ENCODE measurements at places on chromosomes 5 and 9.

GRCh38 chr9:84238652-84239051 is 101.9 kb downstream of the SLC28A3 start:
- DNase-seq: no peak

GRCh38 chr5:160174290-160174689 is 55.0 kb upstream of the FABP6 start:
- DNase-seq: no peak

GRCh38 chr5:13045897-13046551 is 898.5 kb downstream of the DNAH5 start:
- no peak for DNase-seq

GRCh38 chr9:94445863-94446262 is 109.0 kb upstream of the PCAT7 start:
- no peak for DNase-seq

- DNase-seq: no peak
Measured at GRCh38 chr9:137851516-137852267, 25.9 kb upstream of the CACNA1B start.

- no peak for DNase-seq
Measured at GRCh38 chr9:19102181-19102630, 498 bp downstream of the HAUS6 start.

- no peak for DNase-seq
Measured at GRCh38 chr9:115642285-115642684, 511.3 kb upstream of the PAPPA start.

GRCh38 chr9:97411789-97412625 is at the start of gene TDRD7:
Gene TDRD7 (plus strand): TSS chr9:97412096. CDS start chr9:97428466, 16,370 bp downstream.
- DNase-seq: no peak

GRCh38 chr5:141779503-141779973 is 97.5 kb upstream of the ARAP3 start:
- DNase-seq: no peak

DNA sequence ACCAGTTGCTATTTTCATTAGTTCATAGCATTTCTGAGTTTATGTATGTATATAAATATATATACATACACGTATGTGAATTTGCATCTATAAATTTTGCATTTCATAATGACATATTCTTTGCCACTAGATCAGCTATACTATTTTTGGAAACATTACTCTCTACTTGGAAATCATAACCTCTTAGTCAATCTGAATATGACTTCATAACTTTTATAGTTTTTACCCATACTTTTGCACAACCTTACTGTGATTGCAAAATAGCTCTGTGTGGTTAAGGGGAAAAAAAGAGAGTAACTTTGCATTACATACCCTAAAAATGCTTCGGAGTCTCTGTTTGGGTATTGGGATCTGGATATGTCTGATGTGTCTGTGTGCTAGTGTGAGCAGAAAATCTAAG is 44.9 kb upstream of the ADAMTSL1 start:
- no peak for DNase-seq

- DNase-seq: no peak
Measured at GRCh38 chr9:134618833-134619447, 22.7 kb upstream of the COL5A1 start.

GRCh38 chr9:97848480-97849237 is 4.4 kb upstream of the FOXE1 start:
- no peak for DNase-seq

DNA sequence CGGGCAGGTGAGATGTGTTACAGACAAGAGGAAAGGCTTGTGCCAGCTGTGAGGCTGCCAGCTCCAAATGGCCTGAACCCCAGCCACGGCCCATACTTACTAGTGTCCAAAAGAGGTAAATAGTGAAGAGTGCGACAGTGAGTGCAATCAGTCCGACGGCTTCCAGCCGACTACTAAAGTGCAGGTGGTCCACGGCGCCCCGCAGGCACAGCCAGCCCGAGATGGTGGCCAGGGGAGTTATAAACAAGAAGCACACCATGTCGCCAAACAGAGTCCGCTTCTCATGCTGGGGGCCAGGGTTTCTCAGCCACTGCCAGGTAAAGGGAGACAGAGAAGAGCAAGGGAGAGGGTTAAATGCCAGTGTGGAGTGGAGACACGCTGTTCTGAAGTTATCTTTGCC is 101.1 kb downstream of the LMNB1 start:
- DNase-seq: no peak

- DNase-seq: no peak
Measured at GRCh38 chr5:112270299-112271293, 148.5 kb downstream of the EPB41L4A start.

- no peak for DNase-seq
Measured at GRCh38 chr9:83639266-83639665, 16.3 kb downstream of the IDNK start.

GRCh38 chr5:77867194-77867691 is 91.1 kb upstream of the TBCA start:
- DNase-seq: no peak

DNA sequence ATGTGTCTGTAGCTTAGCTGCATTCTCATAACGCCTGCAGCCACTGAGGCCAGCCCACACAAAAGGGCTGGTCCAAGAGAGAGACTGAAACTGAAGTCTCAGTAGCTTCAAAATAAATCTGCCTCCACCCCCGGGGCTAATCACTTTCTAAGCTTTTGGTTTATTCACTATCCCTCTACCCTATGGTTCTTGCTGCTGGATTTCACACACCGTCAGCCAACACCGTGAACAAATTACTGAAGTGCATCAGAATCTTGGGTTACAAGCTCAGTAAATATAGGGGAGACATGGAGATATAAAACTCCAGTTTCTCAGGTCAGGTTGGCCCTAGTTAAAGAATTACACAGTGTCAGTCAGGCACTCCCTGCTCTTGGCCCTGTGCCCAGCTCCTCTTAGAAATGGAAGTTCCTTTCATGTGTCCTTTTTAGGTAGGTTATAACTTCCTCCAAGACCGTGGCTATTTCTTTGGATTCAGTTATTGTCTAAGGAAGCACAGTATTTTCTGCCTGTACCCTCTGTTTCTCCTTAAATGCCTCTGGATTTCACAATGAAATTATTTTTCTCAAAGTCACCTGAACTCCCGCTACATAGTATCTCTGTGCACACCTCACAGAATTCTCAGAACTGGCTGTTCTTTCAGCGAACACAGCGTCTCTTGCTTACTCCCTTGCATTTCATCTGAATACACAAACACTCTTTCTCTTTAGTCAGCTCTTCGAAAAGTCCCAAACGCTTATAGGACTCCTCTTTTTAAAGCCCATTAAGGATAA is 112.5 kb downstream of the FAM174A start:
- DNase-seq: no peak

GRCh38 chr5:143073766-143074165 is 303.6 kb downstream of the ARHGAP26 start:
- DNase-seq: no peak

DNA sequence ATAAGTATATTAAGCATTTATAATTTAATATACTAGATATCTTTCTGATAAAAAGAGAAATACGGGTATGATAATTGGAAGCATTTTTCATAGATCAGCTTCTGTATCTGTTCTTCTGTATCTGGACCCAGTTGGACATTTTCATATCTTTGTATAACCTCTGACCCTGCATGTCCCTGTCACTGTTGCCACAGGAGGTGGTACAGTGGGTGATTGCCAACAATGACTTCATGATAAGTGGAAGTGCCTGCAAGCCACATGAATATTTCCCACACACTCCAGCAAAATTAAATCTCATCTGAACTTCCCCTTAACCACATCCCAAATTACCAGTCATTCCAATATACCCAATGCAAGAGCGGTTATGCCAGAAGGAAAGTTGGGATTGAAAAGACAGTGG is 376.4 kb downstream of the ARRDC3 start:
- DNase-seq: no peak

- DNase-seq: no peak
Measured at GRCh38 chr9:1320607-1321195, 270.5 kb downstream of the DMRT2 start.

- no peak for DNase-seq
Measured at GRCh38 chr9:136603216-136603615, 57.4 kb upstream of the NOTCH1 start.

GRCh38 chr5:25754895-25755294 is 1110.1 kb upstream of the CDH10 start:
- DNase-seq: no peak

DNA sequence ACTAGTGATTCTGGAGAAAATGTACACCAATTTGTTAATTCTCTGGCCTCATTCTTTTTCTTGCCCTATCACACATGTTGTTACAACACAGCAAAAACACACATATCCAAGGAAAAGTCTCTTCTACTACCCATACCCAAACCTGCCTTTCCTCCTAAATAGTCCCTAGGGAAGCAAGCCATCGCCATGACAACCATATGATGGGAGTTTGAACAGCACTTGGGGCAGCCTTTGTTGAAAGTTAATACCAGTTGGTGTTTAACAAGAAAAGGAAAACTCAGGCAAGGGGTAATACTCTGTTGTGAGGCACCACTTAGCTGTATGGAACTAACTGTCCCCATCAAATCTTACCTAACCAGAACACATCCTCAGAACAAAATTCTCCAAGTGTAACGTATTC is 1.7 kb downstream of the TRPM3 start:
- no peak for DNase-seq

DNA sequence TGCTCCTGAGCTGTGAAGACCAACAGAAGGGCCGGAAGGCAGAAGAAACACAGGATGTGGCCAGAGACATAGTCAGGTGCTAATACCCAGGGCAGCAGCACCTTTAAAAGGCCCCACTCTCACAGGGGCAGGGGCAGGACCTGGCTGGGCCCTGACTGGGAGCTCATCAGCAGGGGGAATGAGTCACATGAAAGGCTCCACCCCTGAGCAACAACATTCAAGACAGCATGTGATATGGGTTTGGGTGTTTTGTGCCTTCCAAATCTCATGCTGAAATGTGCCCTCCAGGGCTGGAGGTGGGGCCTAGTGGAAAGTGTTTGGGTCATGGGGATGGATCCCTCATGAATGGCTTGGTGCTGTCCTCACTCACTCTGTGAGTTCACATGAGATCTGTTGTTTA is 181.7 kb downstream of the ERCC6L2 start:
- no peak for DNase-seq

- no peak for DNase-seq
Measured at GRCh38 chr9:86868616-86869015, 78.7 kb downstream of the GAS1 start.

DNA sequence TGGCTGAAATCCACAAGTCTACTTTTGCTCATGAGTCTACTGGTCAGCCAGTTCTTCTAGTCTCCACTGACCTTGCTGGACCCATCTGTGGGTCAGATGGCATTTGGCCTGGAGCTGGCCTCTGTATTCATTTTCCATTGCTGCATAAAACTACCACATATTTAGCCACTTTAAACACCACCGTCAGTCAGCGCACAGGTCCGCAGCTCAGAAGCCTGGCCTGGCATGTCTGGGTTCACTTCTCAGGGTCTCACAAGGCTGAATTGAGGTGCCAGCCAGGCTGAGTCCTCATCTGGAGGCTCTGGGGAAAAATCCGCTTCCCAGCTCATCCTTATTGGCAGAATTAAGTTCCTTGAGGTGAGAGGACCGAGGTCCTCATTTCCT is 54.7 kb downstream of the BARX1 start:
- no peak for DNase-seq

DNA sequence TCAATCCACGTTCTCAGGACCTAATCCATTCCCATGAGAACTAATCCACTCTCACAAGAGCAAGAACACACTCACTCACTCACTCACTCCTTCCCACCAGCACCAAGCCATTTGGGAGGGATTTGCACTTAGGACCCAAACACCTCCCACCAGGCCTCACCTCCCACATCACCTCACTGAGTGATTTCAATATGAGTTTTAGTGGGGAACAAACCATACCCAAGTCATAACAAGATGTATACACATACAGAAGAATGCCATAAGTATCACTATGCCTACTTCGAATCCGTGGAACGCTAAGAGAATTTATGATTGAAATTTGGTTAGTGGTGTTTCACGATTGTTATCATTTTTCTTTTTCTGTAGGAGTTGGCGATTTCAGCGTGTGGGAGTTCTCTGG is 29.3 kb upstream of the CTSL start:
- no peak for DNase-seq

- no peak for DNase-seq
Measured at GRCh38 chr5:179699616-179700237, 960 bp downstream of the CANX start.

- no peak for DNase-seq
Measured at GRCh38 chr9:107946364-107947141, 457.0 kb upstream of the KLF4 start.

DNA sequence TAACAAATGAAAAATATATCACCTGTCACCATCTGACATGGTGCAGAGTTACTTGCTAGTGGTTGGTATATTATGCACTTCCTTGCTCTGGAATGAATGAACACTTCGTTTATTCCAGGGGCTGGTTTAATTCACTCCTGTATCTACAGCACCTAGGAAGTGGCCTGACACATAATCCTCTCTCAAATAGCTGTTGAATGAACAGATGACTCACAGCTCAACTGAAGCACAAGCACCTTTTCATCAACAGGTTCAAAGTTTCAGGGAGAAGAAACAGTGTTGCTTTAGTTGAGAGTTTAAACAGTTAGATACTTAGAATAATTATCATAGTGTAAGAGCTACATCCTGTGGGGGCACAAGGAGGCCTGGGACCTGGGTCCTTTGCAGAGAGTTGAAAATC is 135.0 kb upstream of the DAP start:
- no peak for DNase-seq

- DNase-seq: no peak
Measured at GRCh38 chr9:38047301-38048251, 21.5 kb downstream of the SHB start.

- DNase-seq: no peak
Measured at GRCh38 chr9:136045595-136046553, 49.2 kb downstream of the NACC2 start.

DNA sequence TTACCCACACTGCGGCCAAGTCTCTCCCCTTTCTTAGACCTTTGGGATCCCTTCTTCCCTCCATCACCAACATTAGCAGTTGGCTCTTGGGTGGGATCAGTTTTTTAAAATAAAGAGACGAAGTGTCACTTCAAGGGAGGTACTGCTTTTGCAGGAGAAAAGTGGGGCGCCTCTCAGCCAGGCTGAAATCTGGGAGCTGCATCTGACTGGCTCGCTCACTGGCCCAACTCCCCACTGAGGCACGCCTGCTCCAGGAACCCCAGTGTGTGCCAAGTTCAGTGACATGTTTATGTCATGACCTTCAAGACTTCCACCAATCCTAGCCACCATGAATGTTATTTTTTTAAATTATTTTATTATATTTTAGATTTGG is 130.5 kb downstream of the MVB12B start:
- DNase-seq: no peak

GRCh38 chr5:570446-570845 is 41.7 kb upstream of the CEP72 start:
- DNase-seq: no peak

All from cortex of kidney (tissue), 1 donor.